T-helper 2 cell (primary cell): ENCODE measurements at places on chromosomes 3 and 15.
A peak's percentile ranks its signal among the peaks of the same experiment; 100 is the strongest.

DNA sequence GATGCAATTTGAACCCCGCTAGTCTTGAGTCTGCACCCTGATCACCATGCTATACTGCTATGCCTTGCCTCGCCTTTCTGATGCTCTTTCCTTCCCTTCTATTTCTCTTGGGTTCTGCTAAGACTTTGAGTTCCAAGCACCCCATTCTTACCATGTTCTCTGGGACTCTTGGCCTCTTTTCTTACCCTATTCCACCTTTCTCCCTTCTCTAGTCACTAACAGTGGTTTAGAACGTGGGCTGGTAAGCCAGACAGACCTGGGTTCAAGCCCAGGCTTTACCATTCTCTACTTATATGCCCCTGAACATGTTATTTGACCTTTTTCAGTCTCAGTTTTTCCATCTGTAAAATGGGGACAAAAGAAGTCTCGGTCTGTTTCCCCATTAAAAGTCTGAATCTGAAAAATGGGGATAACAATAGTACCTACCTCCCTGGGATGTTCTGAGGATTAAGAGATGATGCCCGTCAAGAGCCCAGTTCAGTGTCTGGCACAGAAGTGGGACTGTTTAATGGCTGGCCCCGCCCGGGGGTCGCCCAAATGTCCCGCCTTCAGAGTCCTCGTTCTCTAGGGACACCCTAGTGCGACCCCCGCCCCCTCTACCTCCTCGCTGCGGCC is 376 bp downstream of the TADA3 start:
- no peak for DNase-seq

GRCh38 chr3:45209526-45209925 is 16.6 kb downstream of the TMEM158 start:
- DNase-seq, result no peak

DNA sequence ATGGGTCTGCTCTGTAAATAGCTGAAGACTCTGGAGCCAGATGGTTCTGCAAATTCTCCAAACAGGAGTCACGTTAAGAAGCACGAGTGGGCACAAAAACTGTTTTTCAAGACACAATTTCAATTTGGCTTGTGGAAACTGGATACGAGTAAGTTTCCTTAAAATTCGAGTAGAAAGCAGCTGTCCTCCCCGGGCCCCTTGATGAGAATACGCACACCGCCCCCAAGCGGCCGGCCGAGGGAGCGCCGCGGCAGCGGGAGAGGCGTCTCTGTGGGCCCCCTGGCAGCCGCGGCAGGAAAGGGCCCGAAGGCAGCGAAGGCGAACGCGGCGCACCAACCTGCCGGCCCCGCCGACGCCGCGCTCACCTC is 778 bp upstream of the THBS1 start:
- DNase-seq, result peak; percentile 83

DNA sequence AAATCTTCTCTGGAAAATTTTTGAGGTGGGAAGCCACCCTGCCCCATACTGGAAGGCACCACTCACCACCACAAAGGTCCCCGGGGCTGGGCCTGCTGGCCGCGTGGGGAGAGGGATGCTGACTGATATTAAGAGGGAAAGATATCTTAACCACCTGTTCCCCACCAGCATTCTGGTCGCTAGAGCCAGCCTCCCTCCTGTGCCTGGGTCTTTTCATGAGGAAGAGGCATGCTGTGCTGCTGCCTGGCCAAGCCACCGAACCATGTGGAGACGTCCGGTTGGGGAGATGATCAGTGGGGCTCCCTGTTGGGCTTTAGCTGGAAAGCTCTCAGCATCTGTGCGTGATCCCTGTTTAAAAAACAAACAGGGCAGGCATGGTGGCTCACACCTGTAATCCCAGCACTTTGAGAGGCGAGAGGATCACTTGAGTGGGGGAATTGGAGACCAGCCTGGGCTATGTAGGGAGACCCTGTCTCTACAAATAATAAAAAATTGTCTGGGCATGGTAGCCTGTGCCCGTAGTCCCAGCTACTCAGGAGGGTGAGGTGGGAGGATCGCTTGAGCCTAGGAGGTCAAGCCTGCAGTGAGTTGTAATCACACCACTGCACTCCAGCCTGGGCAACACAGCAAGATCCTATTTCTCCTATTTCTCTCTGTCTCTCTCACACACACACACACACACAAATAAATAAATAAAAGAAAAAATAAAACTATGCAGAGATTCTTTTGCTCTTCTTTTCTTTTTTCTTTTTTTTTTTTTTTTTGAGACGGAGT is 1.0 kb downstream of the KLHL18 start:
- no peak for DNase-seq

DNA sequence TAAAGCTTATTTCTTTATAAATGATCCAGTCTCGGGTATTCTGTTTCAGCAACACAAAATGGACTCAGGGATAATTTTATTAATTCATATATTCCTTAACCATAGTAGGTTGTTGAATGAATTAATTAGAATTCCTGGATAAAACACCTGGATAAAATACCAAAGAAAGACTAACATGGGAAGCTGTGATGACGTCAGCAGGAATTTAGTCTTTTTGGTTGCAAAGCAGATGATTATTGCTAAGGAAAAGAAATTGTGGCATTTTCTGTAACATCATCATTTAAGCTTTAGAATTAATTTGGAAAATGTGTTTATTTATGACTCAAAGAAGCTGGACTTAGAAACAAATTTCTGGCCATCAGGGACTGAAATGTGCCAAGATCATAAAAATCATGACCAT is 228.3 kb upstream of the ZBTB20 start:
- DNase-seq, result no peak

- DNase-seq, result no peak
Measured at GRCh38 chr3:78277801-78278200, 1237.9 kb downstream of the ROBO2 start.

- no peak for DNase-seq
Measured at GRCh38 chr3:38644662-38645053, 4.8 kb downstream of the SCN5A start.

- DNase-seq, result no peak
Measured at GRCh38 chr15:91844928-91845327, 8.6 kb upstream of the SLCO3A1 start.

GRCh38 chr15:73341886-73342600 is 26.7 kb downstream of the HCN4 start:
- DNase-seq, result no peak

DNA sequence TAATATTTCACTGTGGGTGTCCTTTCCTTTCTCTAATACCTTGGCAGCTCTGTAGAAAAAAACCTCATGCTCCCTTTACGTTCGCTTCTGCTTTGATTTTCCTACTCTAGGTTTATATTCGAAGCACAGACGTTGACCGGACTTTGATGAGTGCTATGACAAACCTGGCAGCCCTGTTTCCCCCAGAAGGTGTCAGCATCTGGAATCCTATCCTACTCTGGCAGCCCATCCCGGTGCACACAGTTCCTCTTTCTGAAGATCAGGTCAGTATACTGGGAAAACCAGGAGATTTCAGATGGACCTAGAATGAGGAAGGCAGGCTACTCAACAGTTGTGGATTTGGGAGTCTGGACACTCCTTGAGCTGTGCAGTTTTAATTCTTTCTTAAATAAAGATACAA is 14.9 kb downstream of the ACP3 start:
- no peak for DNase-seq

GRCh38 chr3:16987141-16987540 is 102.4 kb downstream of the PLCL2 start:
- no peak for DNase-seq

- DNase-seq, result no peak
Measured at GRCh38 chr3:51400166-51400565, 9.1 kb downstream of the RBM15B start.

DNA sequence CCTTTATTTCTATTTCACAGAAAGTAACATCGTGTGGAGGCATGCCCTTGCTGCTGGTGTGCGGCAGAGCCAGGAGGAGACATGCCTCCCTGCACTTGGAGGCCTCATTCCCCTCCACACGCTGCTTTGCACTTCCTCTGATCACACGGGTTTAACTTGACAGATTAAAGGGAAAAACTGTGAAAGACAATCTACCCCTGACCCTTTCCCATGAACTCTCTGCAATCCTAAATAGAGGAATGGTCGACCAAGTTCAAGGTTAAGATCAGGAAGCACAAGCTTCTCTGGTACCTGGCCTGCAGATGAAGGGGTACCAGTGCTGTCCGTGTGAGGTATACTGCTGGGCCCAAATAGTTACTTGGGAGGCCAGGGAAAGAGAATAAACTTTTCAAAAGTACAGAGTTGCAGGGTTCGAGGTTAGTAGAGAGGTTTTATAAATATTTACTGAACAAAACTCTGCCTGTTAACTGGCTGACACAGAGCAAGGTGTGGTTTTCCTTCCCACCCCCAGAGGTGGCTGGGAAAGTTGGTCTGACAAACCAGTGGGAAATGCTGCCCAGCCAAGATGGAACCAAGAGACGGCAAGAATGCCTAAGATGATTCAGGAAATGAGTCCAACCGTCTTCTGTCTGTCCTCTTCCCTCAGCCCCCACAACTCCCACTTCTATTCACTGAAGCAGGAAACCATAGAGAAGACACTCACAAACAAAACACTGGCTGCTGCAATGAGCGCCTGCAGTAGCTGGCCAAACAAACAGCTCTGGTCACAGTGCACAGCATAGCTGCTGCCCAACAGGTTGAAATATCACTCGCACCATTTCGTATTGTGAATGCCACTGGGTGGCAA is 79.6 kb downstream of the IGF2BP2 start:
- no peak for DNase-seq

GRCh38 chr3:11422291-11422690 is 150.1 kb downstream of the ATG7 start:
- no peak for DNase-seq

DNA sequence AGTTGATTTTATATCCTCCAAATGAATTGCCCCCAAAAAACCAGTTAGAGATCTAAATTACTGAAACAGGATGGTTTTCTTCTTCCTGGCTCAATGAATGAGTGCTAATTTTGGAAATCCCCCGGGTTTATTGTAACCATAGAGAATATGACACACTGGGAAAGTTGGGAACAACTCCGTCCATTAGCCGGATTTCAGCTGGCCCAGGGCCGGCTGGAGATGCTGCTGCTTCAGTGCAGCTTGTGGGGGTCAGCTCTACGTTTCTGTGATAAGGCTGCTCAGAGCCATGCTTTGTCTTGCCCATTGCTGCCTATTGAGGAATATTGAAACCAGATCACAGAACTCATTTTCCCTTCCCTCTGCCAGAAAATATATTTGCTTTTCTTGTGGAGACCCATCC is 20.3 kb downstream of the GYG1 start:
- no peak for DNase-seq

GRCh38 chr3:122800706-122801237 is 5.9 kb downstream of the SLC49A4 start:
- DNase-seq, result no peak

DNA sequence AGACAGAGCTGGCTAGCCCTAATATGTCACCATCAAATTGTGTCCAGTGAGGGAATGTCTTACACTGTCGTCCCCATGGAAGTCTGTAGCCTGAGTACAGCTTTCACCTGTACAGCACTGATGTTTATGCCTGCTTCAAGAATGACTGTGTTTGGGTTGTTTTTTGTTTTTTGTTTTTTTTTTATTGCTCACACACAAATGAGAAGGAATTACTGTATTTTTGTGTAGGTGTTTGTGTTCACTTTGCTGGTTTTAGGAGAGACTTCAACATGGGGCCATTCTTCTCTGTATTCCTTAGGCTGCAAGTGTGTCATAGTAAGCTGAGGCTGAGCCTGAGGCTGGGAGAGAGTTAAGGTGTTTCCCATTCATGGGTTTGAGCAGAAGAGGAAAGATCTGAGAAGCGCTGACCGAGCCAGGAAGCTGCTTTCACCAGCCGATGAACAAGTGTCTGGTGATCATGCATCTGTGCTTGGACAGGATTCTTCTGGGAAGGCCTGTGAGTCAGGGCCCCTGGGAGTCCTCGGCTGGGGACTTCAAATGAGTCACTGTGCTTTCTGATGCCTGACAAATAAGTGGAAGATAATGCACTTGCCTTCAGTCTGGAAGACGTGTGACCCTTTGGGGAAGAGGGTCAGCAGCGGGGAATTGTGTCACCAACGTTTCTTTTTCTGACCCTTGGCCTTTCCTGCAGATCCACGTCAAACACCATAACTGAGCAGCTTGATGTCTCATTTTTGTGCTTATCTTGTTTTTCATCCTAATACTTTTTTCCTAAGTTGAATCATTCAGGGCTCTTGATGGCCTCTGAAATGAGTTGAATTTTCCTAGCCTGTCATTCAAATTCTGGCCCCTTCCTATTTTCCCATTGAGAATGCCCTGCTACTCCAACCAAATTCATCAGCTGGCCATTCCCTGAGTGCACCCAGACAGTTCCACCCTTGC is 36.7 kb upstream of the ZBTB38 start:
- DNase-seq, result no peak

DNA sequence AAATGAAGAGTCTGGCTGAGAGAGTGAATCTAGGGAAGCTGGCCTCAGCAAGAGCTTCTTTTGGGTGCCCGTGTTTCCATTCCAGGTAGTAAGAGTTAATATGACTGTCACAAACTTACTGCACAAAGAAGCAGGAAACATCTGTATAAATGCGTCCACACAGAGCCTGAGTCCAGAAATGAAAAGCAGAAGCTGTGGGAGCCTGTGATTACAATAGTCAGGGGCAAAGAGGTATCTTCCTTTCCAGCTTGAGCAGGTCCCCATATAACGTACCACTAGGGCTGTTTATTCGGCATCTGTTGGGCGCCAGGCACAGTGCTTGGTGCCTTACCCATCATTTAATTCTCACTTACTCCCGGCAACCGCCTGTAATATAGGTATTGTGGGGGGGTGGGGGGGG is 40.5 kb upstream of the B3GNT5 start:
- no peak for DNase-seq

- no peak for DNase-seq
Measured at GRCh38 chr3:132606085-132606484, 9.0 kb downstream of the ACKR4 start.

GRCh38 chr15:76644646-76645045 is 260.5 kb downstream of the SCAPER start:
- DNase-seq, result no peak

- DNase-seq, result no peak
Measured at GRCh38 chr15:90213122-90213817, 12.1 kb downstream of the SEMA4B start.
